ENCODE measurements at places on chromosomes 4 and X. TPM values are rescaled to one million over a fixed set of nuclear protein-coding genes. Genes with fewer than 3 reads are reported as not detected.

SUV39H1 gene
- 2.6 TPM for total RNA-seq

ZFP42 gene
- total RNA-seq: not detected

APLN gene
- total RNA-seq: 8.8 TPM

NPFFR2 gene
- 0.11 TPM for total RNA-seq

TEX13D gene
- not detected for total RNA-seq

DUSP9 gene
- total RNA-seq: not detected

CDS1 gene
- total RNA-seq: under 0.01 TPM

SMC1A gene
- 15.3 TPM for total RNA-seq

PCDH18 gene
- total RNA-seq: 54.5 TPM
